ENCODE measurements at places on chromosomes 13 and 19. TPM values are rescaled to one million over a fixed set of nuclear protein-coding genes. Genes with fewer than 3 reads are reported as not detected.

The CCNA1 gene
- total RNA-seq = 2.4 TPM

DNA sequence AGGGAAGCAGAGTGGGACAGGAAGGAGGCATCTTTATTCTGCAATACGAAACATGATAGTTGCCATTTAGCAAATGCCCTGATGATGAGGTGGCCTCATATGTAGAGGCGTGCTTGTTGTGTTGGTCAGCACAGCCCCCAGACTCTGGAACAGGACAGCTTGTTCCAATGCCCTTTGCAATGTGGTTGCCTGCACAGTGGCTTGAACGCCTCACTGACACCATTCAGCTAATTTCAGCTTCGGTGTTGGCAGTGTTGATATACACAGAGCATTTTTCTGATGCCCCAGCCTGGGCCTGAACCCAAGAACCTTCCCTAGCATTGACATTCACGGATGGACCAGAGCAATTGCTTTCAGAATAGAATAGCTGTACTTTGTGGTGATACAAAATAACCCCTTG lies 133.3 kb downstream of the HS6ST3 start:
- DNase-seq = no peak

The SIGLEC12 gene
- total RNA-seq = not detected

DNA sequence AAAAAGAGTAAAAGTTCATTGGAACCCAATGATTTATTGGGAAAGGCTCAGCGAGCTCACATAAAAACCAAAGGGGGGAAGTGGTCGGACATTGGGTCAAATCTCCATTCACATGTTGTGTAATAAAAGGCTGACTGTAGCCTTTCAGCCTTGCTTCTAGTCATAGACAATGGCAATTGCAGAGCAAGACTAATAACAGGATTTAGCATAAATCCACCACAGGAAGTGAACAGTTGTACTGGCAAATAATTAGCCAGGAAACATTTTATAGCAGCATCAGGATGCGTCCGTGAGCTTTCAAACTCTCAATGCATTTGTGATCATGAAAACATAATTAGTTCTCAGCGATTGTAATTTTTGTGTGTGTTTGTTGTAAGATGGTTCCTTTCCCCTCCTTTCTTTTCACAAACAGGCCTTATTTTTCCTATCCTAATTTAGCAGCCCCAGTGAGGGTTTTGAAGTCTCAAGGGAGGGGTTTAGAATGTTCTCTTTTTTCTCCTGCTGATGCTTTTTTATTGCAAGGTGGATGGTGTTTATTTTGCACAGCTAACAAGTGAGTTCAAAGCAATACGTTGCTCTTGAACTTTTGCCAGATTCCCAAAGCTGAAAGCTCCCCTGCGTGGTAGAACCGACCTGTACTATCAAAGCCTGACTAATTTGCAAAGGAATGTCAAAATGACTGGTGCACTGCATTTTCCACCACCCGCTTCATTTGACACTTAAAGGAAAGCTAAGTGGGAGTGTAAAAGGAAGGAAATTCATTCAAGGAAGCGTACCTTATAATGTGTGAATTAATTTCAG lies 105.6 kb downstream of the SPRY2 start:
- no peak for DNase-seq

DNA sequence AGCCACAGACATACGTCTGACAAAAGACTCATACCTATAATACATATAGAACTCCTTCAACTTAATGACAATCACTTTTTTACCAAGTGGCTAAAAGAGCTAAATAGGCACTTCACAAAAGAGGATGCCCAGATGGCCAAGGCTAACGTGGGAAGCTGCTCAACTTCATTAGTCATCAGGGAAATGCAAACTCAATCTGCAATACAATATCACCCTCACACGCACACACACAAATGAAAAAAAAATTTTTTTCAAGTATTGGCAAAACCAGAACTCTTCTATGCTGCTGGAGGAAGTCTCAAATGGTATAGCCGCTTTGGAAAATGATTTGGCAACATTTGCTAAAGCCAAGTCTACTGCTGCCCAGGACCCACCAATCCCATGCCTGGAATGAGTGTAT lies 14.6 kb upstream of the DNMT1 start:
- no peak for DNase-seq

The PDX1 gene
- total RNA-seq = not detected

- peak; percentile 39 for DNase-seq
Observed at GRCh38 chr13:50126263-50126992, 111.2 kb downstream of the KCNRG start.

GRCh38 chr13:23851106-23851505 lies 38.1 kb downstream of the MIPEP start:
- DNase-seq = no peak

- DNase-seq = no peak
Observed at GRCh38 chr13:102914339-102914930, 68.6 kb downstream of the ERCC5 start.

The ZNF490 gene
- 9.7 TPM for total RNA-seq

The C5AR2 gene
- total RNA-seq = not detected

DNA sequence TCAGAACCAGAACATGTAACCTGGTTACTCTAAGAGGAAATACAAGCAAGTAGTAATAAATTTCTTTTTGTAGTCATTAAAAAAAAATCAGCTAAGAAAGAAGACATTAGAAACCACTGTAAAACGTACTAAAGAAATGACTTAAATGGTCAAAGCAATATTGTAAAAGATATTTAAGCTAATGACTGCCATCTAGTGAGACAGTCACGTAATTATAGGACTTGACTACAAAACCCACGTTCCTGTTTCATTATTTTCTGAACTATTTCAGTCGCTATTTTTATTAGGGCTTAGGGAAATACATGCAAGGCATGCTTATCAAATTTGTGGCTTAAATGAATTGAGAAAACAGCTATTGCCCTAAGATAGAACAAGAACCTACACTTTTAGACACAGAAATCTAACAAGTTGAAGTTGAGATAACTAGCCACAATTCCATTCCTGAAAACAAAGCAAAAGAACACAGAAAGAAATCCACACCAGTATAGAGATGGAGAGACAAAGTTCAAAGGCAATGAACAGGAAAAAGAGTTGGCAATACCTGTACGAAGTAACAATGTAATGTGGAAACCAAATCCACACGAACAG lies 17.9 kb downstream of the ALG5 start:
- no peak for DNase-seq

GRCh38 chr19:47310819-47311218 lies 1.2 kb downstream of the C5AR1 start:
- DNase-seq = no peak

DNA sequence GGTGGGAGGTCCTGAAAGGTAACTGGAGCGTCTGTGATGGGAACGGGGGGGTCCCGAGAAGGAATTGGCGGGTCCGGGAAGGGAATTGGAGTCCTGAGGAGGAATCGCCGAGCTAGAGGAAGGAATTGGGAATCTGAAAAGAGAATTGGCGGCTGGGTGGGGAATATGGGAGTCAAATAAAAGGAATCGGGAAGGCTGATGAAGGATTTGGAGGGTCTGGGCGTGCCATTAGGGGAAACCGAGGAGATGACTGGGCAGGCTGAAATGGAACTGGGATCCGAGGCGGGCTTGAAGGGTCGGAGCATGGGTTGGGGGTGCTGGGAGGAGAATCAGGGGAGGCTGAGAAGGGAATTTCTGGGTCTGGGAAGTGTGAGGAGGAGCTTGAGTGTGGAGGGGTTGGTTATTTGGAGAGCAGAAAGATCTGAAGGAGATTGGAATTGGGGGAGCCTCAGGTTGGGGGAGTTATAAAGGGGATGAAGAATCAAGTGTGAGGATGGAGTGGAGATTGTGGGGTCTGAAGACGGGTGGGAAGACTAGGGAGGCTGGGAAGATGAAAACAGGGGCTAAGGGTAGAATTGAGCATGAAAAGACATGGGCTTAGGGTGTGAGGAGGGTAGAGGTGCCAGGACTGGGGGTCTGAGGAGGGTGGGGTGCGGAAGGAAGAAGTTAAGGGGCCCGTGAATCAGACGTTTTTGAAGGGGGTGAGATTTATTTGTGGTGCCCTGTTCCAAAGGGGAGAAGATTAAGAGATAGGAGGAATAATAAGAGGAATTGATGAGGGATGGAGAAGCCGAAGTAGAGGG lies 718 bp downstream of the ACTN4 start:
- no peak for DNase-seq

DNA sequence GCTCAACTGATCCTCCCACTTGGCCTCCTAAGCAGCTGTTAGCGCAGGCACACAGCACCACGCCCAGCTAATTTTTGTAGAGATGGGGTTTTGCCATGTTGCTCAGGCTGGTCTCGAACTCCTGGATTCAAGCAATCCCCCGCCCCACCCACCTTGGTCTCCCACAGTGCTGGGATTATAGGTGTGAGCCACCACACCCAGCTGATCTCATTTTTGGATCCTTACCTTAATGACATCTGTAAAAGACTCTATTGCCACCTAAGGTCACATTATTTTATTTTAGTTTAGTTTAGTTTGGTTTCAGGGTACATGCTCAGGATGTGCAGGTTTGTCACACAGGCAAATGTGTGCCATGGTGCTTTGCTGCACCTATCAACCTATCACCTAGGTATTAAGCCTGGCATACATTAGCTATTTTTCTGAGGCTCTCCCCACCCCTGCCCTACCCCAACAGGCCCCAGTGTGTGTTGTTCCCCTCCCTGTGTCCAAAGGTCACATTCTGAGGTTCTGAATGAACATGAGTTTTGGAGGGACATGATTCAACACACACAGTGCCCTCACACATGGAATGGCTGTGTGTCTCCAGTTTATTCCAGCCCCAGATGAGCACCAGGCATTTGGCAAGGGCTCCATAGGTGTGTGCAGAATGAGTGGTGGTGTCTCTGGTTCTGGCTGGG lies 1.3 kb downstream of the OR10H5 start:
- DNase-seq = no peak

GRCh38 chr19:31515931-31516330 lies 166.7 kb upstream of the TSHZ3 start:
- DNase-seq = no peak

The ZNF155 gene
- 8.1 TPM for total RNA-seq

DNA sequence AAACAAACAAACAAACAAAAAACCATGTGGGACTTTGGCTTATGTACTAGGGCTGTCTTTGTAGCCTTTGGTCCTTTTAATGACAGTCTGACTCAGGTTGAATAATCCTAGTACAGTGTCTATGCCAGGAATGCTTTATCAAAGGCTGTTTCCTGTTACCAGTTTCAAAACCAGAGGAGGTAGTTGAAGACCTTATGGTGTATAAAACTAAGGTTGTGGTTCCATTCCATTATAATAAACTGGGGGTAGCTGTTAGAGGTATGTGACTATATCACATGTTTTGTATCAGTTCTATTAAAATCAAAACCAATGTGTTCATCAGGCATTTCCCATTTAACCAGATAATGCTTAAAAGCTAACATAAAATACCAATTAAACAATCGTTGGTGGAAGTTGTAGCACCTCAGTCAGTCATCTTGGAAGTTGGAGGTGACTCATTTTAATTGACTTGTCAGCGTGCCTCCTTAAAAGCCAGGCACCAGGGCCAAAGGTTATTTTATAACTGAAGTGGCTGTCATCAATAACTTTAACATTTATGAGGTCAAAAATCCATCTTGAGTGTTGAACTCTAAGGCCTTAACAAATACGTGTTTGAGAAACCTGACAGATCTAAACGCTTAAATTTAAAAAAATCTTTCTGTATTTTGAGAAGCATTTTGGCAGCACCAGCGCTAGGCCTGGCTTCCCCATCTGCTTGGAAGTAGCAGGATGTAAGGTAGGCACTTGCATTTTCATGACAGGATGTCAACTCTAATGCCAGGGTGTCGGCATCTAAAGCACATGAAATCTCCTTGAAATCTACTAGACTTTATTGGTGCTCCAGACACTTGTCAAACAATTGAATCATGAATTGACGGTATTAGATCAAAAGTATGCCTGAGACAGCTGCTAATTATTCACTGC lies 162.5 kb downstream of the LMO7 start:
- DNase-seq = no peak

The SCGB2B2 gene
- total RNA-seq = not detected

DNA sequence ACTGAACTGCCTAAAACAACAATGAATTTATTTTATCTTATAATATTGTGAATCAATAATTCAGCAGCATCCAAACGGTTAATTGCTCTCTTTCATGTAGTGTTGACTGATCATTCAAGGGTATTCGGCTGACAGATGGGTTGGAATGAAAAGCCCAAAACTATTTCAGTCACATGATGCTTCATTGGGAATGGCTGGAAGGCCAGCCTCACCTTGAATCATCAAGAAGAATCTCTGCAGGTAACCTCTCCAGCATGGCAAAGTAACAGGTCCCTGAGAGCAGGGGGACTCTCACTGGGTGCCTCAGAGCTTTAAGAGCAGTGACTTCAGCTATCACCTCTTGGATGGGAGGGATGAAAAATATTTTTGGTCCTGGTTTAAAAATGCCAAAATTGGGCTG lies 1395.7 kb downstream of the OLFM4 start:
- no peak for DNase-seq

DNA sequence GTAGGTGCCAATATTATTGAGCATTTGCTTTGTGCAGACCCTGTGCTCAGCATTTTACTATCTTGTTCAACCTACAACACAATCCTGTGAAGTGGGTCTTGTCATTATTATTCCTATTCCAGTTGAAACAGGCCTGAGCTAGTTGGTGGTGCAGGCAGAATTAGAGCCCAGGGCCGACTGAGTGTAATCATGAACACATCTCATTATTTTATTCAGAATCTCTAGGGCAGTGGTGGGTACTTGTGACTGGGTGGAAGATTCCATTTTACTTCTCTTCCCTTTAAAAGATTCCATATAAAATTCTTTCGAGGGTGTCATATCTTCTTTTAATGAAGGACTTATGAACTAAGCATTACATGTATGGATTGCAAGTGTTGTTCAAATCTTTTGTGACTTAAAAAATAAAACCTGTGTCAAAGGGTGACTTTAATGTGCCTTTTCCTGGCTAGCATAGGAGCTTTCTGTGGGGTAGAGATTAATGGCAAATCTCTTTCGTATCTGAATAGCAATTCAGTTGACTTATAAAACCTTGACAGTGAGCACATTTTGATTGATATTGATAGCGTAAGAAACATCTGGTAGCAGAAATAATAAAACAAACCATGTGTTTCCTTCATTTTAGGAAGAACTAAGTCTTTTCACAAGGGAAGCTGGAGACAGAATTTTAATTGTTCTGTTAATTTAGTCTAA lies 20.3 kb downstream of the B3GLCT start:
- DNase-seq = no peak

DNA sequence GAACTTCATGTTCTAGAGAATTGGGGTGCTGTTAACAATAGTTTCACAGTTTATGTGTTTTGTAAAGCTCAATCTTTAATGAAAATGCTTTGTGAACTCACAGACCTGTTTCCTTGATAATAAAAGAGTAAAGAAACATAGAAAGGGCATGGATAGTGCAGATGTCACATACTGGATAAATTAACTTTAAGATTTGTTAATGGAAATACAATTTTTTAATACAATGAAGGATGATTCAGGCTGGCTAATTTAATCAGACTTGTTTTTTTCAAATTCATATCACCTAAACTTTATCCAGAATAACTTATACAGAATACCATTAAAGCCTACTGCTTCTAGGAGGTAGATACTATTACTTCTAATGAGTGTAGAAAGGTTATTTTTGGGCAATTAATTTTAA lies 1033.5 kb upstream of the SLC10A2 start:
- no peak for DNase-seq

The KIR2DL1 gene
- total RNA-seq = not detected
